ENCODE measurements at places on chromosomes 3 and 15. TPM values are rescaled to one million over a fixed set of nuclear protein-coding genes. Genes with fewer than 3 reads are reported as not detected.

- DNase-seq, result no peak
These were observed 12.3 kb downstream of the CDIN1 start for GRCh38 chr15:36591536-36592411.

- no peak for DNase-seq
These were observed 7.6 kb downstream of the RTP2 start for GRCh38 chr3:187694801-187695200.

The ATP13A4 gene
- 0.11 TPM for total RNA-seq

- peak; percentile 39 for DNase-seq
These were observed 12.1 kb upstream of the FBLN2 start for GRCh38 chr3:13536832-13537231.

DNA sequence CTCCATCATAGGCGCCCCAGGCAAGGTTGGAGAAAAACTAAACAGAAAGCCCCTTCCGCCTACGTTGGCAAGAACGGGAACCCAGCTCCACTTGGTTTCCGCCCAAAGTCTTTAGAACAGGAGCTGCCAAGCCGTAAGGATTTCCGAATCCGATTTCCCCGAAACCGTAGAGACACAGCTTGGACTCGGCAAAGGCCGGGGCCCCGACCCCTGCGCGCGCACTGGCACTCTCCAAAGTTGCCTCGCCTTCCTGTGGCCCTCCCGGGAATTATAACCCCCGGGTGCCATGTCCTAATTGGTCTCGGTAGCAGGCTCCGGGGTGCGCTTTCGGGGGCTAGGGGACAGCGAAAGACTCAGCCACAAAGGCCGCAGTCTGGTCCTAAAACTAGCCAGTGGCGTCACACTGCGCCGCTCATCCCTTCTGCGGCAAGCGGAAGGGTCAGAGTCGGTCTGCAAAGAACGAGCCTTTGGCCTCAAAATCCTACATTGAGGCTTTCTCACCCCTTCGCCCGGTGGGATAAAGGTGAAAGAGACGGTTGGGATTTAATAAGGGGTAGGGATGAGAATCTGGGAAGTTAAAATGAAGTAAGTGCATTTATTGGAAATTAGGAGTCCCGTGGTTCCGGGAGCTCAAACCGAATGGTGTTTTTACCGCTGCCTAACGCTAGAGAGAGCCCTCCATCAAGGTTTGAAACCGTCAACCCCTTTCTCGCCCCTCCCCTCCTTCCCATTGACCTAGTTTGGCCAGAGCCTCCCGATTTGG, 6.8 kb downstream of the BCL6 start:
- peak; percentile 89 for DNase-seq

GRCh38 chr15:49471733-49472132, 48.7 kb downstream of the FGF7 start:
- DNase-seq, result no peak

DNA sequence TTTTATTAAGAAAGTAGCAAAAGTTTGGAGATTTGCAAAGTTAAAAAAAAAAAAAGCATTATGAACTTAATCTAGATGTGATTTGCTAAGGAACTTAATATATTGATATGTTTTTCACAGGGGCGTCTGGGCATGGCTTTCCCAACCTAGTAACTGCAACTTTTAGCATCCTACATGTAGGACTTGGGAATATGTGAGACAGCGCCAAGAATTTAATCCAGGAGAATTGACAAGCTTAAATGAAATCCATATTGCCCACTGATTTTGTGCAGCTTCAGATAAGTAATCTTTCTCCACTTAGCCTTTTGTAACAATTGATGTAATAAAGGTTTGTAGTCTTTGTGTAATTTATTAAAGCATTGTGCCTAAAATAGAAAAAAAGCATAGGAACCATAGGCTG, 982 bp upstream of the GABPB1 start:
- DNase-seq, result no peak

The MORC1 gene
- not detected for total RNA-seq

DNA sequence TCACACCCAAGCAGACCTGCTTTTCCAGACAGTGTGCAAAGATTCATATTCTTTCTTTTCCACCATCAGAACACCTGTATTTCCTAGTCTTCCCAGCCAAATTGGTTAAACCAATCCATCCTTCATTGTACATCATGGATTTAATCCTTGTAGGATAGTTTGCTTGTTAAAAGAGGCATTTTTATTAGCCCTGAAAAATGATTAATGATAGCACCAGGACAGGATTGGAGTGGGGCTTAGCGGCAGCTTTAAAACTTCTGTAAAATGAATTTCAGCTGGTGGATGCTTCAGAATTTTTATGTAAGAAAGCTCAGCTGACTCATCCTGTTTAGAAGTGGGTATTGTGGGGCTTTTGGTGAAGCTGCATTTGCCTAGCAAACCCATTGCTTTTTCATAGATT, 36.1 kb upstream of the ARHGEF26 start:
- DNase-seq, result no peak

DNA sequence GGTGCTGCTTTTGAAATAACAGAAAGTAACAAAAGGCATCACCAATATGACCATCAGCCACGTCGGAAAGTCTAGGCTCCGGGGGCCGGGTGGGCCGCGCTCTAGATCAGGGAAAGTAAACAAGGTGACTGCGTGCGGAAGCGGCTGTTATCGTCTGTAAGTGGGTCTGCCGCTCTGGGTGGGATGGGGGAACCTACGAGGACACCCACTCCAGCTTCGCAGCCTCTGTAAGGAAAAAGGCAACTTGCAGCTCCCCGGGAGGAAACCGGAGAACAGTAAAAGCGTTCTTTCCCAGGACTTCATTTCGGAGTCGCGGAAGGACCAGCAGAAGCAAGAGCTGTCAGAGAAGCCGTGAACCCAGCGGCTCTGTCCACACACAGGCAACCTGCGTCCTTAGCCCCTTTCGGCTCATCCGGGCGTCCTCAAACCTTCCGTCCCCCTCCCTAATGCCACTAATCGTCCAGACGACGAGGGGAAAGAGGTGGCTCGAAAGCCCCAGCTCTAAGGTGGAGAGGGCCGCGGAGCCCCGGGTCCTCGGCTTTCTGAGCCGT, 461 bp downstream of the XRN1 start:
- peak; percentile 57 for DNase-seq

DNA sequence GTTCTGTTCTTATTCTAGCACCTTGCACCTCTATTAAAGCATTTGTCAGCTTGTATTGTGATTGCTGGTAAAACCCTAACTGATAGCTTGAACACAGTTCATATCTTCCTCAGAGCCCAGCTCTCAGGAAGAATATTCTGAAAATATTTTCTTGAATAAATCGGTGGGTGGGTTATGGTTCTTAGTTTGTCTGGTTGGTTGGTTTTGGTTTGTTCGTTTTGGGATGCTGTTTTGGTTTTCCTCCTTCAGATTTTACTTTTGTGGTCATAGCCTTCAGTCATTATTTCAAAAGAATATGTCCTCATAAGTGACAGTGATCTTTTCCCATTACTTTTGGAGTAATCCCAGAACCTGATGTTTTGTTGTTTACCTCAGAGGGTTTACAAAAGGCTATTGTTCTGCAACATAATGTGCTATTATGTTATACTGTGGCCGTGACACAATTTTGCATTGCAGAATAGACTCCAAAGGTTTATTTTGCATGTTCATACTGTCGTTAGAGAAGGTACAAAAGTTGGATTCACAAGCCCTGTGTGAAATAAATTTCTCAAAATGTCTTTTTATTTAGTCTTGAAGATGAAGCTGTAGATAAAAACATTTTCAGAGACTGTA, 2.7 kb upstream of the TMEM87A start:
- DNase-seq, result no peak

The TTC21A gene
- total RNA-seq, result 2.0 TPM

The LRTM1 gene
- total RNA-seq, result not detected

DNA sequence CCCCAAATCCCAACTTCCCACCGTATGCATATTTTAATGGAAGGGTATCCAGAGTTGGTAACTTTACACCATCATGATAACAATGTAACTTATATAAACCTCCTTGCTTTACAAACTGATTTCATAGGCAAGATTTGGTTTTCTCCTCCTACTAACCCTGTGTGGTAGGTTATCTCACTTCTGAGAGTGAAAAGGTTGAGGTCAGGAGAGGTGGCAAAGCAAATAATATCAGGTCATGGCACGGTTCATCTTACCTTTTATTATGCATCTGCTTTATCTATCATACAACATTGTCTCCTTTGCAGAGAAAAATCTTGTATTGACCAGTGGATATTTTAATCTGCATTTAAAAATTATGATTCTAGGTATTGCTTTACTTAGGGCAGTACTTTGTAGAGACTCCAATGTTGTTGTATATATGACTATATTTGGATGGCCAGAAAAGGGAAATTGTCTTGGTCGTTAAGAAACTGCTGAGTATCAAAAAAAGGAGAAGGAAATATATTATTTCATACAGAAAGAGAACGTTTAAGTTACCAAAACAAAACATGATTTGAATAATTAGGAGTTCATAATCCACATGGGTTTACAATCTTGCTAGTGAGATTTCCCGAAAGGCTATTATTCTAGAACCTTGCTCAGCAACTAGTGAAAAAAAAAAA, 30.4 kb downstream of the NFKBIZ start:
- no peak for DNase-seq

The CCDC191 gene
- total RNA-seq, result 1.1 TPM

DNA sequence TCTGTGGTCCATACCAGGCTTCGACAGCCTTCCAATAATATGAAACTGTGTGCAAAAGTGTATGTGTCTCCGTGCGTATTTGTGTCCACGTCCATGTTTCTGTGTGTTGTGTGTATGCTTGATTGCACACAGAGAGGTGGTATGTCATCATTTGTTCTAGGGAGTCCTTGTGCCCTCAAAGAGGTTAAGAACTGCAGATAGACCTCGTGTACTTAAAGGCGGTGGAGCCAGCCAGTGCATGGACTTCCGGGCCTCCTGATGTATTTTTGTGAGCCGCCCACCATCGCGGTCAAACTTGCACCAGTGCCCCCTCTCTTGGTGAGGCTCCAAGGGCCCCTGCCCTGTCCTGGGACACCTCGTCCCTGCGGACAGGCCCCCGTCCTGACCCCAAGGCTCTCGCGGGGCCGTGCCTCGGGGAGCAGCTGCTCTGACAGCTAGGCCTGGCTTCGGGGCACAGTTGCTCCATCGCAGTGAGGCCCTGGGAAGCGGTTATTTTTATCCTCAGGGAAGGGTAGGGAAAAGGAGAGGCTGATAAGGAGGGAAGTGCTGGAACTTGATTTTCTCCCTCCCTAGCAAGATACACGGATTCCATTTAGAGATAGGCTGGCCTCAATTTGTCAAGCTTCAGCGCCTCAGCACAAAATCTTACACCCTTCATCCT, 1.2 kb upstream of the RYK start:
- peak; percentile 53 for DNase-seq

DNA sequence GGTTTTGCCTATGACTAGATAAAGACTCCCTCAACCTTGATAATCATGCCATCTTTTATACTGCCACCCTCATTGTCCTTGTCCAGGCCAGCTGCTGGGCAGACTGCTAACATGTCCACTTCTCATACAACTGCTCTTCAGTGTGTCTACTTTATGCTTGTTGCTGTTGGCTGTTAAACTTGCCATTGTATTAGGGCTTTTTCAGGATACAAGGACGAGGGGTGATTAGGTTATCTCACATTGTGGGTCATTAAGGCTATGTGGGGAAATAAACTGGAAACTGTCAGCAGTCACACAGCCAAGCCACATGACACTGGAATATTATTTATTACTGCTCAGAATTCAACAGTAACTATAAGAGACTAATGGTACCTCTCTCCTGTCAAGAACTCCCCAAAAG, 36.1 kb downstream of the STARD9 start:
- DNase-seq, result no peak
